Large intestine (tissue), 12 donors: ENCODE measurements at places on chromosomes 2 and 18.

DNA sequence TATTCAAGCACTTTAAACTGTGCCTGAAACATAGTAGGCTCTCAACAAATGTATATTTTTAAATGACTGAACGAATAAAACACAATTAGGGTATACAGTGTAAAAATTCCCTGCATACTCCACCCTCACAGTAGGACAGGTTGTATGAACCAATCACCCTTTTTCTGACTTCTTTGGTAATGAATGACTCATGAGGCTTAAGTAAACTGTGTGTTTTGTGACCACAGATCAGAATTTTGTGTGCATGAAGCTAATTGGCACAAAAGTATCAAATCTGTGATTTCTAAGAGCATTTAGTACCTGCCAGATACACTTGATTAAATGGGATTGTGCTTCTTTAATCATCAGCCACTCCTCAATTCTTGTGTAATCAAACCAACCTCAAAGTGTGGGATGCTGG is 109.9 kb upstream of the MAP4K3 start:
- no peaks in the 10 kb centered on the region for H3K27me3 ChIP-seq
- peaks cover 12% of the 10 kb centered on the region for H3K4me1 ChIP-seq
- no peak overlapping the region for H3K4me3 ChIP-seq
- H3K27ac ChIP-seq: no peak overlapping the region

- no peak overlapping the region for H3K27ac ChIP-seq
- no peaks in the 10 kb centered on the region for H3K4me1 ChIP-seq
- no peak overlapping the region for H3K4me3 ChIP-seq
- H3K36me3 ChIP-seq: no peaks in the 10 kb centered on the region
Measured at GRCh38 chr18:49521216-49521835, 34.3 kb upstream of the C18orf32 start.

GRCh38 chr2:143668234-143668633 is 539.0 kb downstream of the ARHGAP15 start:
- DNase-seq: no peak
- H3K27me3 ChIP-seq: no peaks in the 10 kb centered on the region
- no peak overlapping the region for H3K27ac ChIP-seq
- no peaks in the 10 kb centered on the region for H3K36me3 ChIP-seq
- H3K4me1 ChIP-seq: no peaks in the 10 kb centered on the region

GRCh38 chr18:77197073-77197472 is 52.6 kb upstream of the GALR1 start:
- H3K27me3 ChIP-seq: peaks cover 15% of the 10 kb centered on the region
- H3K4me3 ChIP-seq: no peak overlapping the region
- no peak for DNase-seq
- no peak overlapping the region for H3K27ac ChIP-seq

DNA sequence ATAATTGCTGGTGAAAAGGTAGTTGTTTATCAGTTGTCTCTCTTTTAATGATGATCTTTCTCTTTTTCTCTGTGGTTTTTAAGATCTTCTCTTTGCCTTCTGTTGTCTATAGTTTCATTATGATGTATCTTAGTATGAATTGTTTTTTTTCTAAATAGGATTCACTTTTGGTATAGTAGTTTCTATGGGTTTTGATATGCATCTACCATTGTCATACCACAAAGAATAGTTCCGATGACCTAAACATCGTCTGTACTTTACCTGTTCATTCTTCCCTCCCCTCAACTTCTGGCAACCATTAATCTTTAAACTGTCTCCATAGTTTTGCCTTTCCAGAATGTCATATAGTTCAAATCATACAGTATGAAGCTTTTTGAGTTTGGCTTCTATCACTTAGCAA is 19.6 kb downstream of the RDH14 start:
- no peaks in the 10 kb centered on the region for H3K36me3 ChIP-seq
- H3K4me3 ChIP-seq: no peak overlapping the region
- peaks cover 9% of the 10 kb centered on the region for H3K4me1 ChIP-seq

DNA sequence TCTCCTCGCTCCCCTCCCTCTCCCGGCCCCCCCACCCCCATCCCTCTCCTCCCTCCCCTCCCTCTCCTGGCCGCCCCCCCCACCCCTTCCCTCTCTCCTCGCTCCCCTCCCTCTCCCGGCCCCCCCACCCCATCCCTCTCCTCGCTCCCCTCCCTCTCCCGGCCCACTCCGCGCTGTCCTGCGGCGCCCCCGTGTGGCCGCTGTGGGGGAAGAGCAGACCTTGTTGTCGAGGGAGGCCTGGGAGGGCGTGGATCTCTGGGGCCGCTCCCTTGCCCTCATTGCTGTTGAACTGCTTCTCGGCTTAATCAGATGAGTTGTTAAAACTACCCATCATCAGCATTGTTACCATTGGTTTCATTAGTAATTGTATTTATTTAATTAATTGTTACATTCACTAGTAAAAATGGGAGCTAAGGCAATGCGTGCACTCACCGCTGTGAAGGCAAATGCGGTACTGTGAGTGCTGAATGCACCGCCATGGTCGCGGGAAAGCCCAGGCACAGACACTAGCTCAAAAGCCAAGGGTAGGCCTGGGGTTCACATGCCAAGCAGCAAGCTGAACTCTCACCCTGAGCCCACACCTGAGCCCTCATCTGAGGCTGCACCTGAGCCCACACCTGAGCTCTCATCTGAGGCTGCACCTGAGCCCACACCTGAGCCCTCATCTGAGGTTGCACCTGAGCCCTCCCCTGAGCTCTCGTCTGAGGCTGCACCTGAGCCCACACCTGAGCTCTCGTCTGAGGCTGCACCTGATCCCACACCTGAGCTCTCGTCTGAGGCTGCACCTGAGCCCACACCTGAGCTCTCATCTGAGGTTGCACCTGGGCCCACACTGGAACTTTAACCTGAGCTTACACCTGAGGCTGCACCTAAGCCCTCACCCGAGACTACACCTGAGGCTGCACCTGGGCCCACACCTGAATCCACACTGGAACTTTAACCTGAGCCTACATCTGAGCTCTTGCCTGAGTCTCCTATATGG is 8.8 kb downstream of the RTP5 start:
- no peak overlapping the region for H3K4me3 ChIP-seq
- H3K27me3 ChIP-seq: no peaks in the 10 kb centered on the region
- H3K36me3 ChIP-seq: no peaks in the 10 kb centered on the region
- no peak overlapping the region for H3K27ac ChIP-seq
- peak; percentile 59 for DNase-seq
- H3K4me1 ChIP-seq: peaks cover 9% of the 10 kb centered on the region

- no peaks in the 10 kb centered on the region for H3K27me3 ChIP-seq
- H3K27ac ChIP-seq: no peak overlapping the region
- peaks cover 2% of the 10 kb centered on the region for H3K36me3 ChIP-seq
- no peak for DNase-seq
- no peak overlapping the region for H3K4me3 ChIP-seq
Measured at GRCh38 chr2:148716378-148716920, 71.9 kb downstream of the EPC2 start.

- H3K27ac ChIP-seq: no peak overlapping the region
- peak; percentile 23 for DNase-seq
- no peaks in the 10 kb centered on the region for H3K36me3 ChIP-seq
- no peaks in the 10 kb centered on the region for H3K27me3 ChIP-seq
- no peaks in the 10 kb centered on the region for H3K4me1 ChIP-seq
- no peak overlapping the region for H3K4me3 ChIP-seq
Measured at GRCh38 chr18:74906184-74906583, 302.8 kb downstream of the PTGR3 start.
